ENCODE measurements at places on chromosomes 12 and 14. TPM values are rescaled to one million over a fixed set of nuclear protein-coding genes. Genes with fewer than 3 reads are reported as not detected.

The KRT2 gene
- total RNA-seq: 0.40 TPM

The MSI1 gene
- total RNA-seq: 3.1 TPM

DNA sequence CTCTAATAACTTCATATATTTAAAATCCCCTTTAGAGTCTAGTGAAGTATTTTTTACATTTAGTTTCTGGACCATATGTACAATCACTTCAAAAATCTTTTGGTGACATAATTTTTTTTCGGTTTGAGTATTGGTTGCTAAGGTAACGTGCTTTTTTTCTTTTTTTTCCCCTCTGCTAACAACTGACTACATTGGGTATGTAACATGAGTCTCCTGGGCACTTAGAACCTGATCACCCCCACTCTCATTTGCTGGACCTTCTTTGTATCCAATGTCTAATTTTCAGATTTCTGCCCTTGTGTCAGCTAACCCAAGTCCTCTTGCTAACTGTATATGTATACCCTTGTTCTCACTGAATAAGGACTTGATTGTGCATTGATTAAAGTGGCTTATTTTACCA, 592.9 kb upstream of the FLRT2 start:
- no peak for DNase-seq

- no peak for DNase-seq
Observed at GRCh38 chr12:125159702-125160101, 94.5 kb downstream of the AACS start.

The FITM1 gene
- 2.7 TPM for total RNA-seq

DNA sequence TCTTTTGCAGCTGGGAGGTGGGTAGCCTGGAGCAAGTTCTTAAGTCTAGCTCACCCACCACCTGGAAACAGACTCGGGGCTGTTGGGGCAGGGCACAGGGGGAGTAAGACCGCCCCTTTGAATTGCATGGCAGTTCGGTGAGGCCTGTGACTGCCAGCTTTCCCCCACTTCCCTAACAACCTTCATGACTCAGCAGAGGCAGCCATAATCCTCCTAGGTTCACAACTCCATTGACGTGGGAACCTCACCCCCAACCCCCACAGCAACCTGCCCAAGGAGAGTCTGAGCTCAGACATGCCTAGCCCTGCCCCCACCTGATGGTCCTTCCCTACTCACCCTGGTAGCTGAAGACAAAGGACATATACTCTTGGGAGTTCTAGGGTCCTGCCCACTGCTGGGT, 87.4 kb downstream of the NELL2 start:
- DNase-seq: no peak

DNA sequence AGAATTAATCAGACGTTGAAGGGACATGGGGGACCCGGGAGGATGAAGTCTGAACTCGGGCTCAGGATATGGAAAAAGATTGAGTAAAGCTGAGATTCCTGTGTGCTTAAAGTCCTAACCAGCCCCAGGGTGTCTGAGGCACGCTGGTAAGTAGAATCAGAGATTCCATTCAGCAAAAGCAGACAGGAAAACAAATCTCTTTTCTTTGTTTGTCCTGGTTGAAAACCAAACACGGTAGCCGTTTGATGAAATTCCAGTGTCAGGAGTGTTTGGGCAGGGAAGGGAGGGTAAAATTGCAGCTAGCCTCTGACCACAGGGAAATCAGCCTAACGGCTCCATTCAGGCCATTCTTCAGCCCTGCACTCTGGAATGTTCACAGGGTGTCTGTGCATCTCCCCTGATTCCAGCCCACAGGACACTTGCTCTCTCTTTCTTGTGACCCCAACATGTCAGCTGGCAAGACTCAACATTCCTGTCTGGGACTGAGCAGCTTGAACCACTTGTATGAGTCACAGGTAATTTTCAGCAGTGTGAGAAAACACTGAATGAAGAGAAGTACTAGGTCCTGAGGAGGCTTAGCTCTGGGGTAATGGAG, 31.0 kb downstream of the NINJ2 start:
- peak; percentile 88 for DNase-seq

The DEPDC4 gene
- 2.4 TPM for total RNA-seq

DNA sequence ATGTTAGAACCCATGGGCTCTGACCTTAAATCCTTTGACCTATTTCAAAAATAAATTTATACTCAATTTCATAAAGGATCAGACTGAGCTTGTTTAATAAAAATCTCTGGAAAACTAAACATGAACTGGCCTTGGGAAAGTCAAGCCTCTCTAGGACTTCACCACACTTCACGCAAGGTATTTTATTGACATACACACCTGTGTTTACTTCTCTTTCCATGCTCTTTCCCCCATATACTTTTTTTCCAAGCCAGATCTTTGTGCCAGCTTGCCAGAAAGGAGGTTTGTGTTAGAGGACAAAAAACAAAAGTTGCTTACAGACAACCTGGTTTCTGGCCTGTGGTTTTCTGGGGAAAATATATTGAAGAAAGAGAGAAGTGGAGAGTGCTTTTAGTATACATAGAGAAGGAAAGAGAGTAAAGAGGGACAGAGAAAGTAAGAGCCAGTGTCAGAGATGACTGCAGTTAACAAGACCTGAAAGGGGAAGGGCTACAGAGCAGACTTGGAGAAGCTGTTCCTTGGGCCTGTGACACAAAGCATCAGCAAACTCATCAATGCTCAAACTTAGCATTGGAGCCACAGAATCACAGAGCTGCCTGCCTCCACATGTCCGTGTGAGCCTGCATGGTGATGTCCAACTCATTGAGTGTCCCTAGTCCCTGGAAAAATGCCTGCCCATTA, 77.3 kb upstream of the TMTC2 start:
- no peak for DNase-seq

The MDGA2 gene
- total RNA-seq: 2.6 TPM

GRCh38 chr14:97077687-97078086, 280.5 kb downstream of the VRK1 start:
- peak; percentile 40 for DNase-seq

- no peak for DNase-seq
Observed at GRCh38 chr12:46064548-46064947, 74.2 kb upstream of the SCAF11 start.

GRCh38 chr14:102630405-102630804, 38.0 kb downstream of the RCOR1 start:
- DNase-seq: no peak

The TAS2R30 gene
- total RNA-seq: 0.46 TPM

The NEUROD4 gene
- not detected for total RNA-seq

DNA sequence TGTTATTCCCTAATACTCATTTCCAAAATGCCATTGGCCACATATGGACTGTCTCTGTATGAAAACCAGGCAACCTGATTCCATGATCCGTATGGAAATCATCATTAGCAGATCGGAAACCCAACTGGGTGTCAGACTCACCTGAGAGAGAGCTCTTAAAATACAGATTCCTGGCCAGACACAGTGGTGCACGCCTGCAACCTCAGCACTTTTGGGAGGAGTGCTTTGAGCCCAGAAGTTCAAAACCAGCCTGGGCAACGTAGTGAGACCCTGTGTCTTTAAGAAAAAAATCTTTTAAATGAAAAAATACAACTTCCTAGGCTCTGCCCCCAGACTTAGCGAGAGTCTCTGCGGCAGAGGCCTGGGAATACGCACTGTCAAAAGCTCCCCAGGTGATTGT, 37.4 kb downstream of the PLXNC1 start:
- DNase-seq: no peak

The PPP1R1A gene
- not detected for total RNA-seq

- DNase-seq: no peak
Observed at GRCh38 chr14:81067156-81067555, 111.7 kb downstream of the TSHR start.

GRCh38 chr12:26373606-26374495, 178.5 kb downstream of the SSPN start:
- DNase-seq: no peak

GRCh38 chr14:56798447-56799342, 11.6 kb downstream of the OTX2 start:
- no peak for DNase-seq

- peak; percentile 83 for DNase-seq
Observed at GRCh38 chr12:76236640-76237039, 111.6 kb downstream of the BBS10 start.

- DNase-seq: peak; percentile 82
Observed at GRCh38 chr12:100473716-100474150, at the start of gene NR1H4. NR1H4 (plus strand) TSS chr12:100473866; CDS start chr12:100493324, 19,458 bp downstream.

DNA sequence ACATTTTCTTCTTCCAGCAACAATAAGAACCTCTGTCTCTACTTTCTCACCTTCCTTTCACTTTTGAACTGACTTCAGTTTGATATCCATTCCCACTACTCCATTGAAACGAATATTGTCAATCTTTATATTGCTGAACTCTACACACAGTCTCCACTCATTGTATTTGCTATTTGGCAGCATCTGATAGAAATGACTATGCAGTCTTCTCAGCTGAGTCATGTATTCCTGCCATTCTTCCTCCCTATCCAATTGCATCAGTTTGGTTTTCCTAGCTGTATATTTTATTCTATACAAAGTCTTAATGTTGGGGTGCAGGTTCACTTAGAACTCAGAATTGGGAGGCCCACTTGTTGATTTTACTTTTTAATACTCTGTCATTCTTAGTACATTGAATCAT, 107.5 kb upstream of the CPNE8 start:
- DNase-seq: peak; percentile 21

The KCNMB4 gene
- 1.4 TPM for total RNA-seq

The HOXC10 gene
- total RNA-seq: 5.3 TPM

- peak; percentile 85 for DNase-seq
Observed at GRCh38 chr12:570921-571794, 92.1 kb downstream of the NINJ2 start.

The KLRG1 gene
- total RNA-seq: 0.12 TPM

The TOMM20L gene
- total RNA-seq: not detected

GRCh38 chr12:32788405-32788804, 32.7 kb upstream of the YARS2 start:
- DNase-seq: no peak

DNA sequence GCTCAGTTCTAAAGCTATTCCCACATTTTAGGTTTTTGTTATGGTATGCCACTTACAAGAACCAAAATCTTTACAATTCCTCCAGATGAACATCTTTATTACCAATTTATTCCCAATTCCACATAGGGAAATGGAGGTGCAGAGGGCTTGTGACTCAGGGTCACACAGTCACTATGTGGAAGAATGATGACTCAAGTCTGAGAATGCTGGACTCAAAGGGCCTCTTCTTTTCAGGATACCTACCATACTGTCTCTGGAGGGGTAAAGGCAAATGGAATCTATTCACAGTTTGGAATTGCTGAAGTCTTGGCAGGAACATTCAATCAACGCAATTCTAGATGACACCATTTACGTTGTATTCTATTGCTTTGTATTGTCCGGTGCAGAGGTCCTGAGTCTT, 48.2 kb upstream of the MANSC4 start:
- DNase-seq: peak; percentile 27

The MMP17 gene
- 3.1 TPM for total RNA-seq

DNA sequence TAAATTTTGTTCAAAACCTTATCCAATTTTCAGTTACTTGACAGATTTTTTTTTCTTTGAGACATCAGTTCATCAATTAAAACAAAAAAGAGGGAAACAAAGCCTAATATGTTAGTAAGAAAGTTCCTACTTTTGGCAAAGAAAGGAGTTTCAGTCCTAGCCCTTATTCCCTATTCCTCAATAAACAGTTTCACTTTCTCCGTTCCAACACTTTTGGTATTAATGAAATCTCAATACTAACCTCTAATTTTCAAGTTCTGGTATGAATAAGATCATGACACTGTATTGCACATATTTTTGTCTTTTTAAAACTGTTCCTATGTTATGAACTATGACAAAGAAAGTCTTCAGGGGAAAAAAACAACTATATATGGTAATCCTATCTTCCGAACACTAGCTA, 48.4 kb downstream of the RPS6KA5 start:
- no peak for DNase-seq

The DAO gene
- not detected for total RNA-seq

- no peak for DNase-seq
Observed at GRCh38 chr12:28369483-28369882, 179.2 kb downstream of the CCDC91 start.

- DNase-seq: no peak
Observed at GRCh38 chr12:11953523-11953922, 117.2 kb upstream of the BCL2L14 start.

GRCh38 chr12:89883630-89884389, 175.2 kb upstream of the ATP2B1 start:
- no peak for DNase-seq

The KRT78 gene
- total RNA-seq: not detected

DNA sequence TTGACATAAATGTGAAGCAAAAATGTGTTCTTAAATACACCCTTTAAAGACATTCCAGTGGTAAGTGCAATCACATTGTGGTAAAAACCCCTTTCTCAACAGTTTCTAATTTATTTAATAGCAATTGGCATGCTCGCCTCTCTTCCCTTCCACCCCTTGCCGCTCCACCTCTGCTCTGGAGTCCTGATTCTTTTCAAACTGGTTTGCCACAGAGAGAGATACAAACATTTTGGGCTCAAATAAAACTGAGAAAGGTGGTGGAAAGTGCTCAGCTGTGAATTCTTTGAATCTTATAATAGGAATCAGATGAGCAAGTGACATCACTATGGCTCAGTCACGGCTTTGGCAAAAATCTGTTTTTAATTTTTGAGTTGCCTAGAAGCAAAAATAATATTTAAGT, 993.9 kb downstream of the GALC start:
- DNase-seq: no peak

GRCh38 chr12:79294590-79294989, 396.2 kb downstream of the PAWR start:
- DNase-seq: no peak

DNA sequence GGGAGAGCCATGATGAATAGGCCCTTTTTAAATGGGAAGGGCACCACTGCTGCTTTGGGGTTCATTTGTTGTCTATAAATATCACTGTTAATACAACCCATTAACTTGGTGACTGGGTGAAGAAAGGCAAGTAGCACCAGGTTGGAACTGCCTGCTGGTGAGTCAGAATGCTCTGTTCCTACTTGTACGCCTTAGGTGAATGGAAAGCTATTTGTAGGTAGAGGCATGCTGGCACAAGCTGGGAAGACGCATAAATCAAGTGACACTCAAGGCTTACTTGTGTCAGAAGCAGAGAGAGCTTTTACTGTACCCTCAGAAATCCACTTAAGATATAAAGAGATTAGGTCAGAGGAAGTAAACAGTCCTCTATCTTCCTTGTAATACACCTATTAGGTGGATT, 142.5 kb downstream of the TMX1 start:
- DNase-seq: no peak

DNA sequence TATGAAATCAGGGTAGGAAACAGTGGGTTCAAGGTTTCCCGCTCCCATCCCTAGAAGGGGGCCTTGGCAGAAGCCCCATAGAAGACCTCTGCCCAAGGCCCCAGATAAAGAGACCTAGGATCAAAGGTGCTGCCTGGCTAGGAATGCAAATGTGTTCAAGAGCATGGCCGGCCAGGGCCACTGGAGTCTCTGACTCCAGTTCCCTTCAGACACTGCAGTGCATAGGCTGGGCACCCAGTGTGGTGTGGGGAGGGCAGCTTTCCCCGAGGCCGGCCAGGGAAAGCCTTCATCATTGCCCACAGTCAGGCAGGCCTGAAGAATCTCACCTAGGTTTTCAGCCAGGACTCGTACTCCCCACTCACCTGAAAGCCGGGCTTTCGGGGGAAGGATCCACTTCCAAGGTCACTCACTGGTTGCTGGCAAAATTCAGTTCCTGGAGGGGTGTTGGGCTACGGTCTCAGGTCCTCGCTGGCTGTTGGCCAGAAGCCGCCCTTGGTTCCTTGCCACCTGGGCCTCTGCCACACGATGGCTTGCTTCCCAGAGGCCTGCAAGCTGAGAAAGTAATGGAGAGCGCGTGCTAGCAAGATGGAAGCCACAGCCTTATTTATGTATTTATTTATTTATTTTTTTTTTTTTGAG, 9.7 kb upstream of the PEBP1 start:
- no peak for DNase-seq
